ENCODE measurements at places on chromosomes 1 and 21.

DNA sequence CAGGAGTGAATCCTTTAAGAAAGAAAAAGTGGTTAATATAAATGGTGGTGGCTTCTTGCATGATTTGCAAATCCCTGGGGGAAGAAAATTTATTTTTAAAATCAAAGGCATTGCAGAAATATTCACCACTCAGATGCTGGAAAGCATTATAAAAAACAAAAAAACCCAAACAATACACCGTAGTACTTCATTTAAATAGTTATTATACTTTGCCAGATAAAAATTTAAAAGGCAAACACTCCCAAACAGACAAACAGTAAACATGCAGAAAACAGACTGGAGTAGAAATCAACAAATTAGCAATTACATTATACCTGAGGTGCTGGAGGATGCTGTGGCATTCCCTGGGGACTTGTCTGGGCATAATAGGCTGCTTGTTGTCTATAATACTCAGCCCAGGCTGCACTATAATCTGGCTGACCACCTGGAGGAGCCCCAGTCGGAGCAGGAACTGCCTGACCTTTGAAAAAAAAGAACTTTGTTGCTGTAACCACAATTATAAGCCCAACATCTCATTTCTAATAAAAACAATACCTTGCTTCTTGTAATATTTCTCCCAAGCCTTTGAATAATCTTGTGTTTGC is 29.9 kb downstream of the FUBP1 start:
- peak; percentile 5 for DNase-seq

DNA sequence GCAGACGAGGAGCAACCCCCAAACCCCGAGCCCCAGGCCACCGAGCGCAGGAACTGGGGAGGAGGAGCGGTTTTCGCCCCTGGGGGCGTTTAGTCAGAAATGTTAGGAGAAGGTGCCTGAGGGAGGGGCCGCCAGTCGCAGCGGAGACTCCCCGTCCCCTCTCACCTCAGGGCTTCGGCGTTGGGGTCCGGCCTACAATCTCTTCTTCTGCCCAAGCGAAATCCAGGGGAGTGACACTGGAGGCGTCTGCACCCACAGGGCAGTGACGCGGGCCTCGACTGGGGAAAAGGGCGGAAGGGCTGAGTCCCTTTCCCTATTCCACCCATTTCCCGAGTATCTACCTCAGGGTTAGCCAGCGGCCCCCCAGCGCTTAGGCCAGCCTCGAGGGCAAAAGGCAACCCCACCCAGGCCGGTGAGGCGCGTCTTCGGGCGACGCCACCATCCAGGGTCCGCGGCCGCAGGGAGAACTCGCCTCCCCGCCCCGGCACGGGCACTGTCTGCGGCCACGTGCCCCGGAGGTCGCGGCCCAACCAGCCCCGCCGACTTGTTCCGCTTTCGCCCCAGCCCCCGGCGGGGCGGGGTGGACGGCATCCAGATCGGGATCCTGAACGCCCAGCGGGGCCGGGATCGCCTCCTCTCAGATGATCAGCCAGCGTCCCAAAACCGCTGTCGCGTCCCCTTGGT is 118.7 kb upstream of the BARHL2 start:
- DNase-seq = no peak

GRCh38 chr1:221276896-221277409 is 397.7 kb downstream of the HLX start:
- no peak for DNase-seq

- DNase-seq = no peak
Measured at GRCh38 chr21:34126691-34127090, 53.3 kb downstream of the MRPS6 start.

DNA sequence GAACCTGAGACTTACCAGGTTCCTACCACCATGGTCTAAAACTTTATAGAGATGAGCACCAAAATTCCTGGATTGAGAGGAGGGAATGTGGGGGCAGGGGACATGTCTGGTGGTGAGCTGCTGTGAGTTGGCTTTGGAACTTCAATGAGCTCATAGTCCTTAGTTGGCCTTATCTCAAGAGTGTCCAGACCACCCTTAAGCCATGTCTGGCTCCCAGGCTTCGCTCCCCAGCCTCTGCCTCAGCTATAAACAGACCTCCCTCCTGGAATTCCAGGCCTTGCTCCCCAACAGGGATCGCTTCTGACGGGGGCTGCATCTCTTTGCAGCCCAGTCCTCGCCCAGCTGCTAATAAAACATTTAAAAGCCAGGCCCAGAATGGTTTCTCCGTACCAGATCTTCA is 19.5 kb downstream of the ATF3 start:
- DNase-seq = no peak

- no peak for DNase-seq
Measured at GRCh38 chr1:30194046-30194619, 529.3 kb downstream of the MATN1 start.

GRCh38 chr1:74467786-74468377 is 44.5 kb downstream of the LRRC53 start:
- DNase-seq = no peak

GRCh38 chr21:15631342-15631741 is 98.4 kb upstream of the USP25 start:
- DNase-seq = no peak

DNA sequence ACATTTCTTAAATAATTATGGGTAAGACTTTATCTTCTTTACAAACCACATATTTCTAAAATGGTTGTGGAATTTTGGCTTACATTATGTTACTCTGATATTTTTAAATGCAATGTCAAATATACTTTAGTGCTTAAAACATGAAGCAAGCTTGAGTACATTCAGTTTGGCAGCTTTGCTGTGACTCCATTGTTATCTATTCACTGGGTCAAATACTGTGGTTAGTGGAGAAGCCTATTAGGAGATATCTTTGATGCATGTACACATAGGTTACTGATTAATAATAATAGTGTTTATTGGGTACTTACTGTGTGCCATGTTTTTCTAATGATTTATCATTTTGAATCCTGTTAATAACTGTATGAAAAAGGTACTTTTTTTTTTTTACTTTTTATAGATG is 520.4 kb upstream of the B3GALT2 start:
- DNase-seq = no peak

DNA sequence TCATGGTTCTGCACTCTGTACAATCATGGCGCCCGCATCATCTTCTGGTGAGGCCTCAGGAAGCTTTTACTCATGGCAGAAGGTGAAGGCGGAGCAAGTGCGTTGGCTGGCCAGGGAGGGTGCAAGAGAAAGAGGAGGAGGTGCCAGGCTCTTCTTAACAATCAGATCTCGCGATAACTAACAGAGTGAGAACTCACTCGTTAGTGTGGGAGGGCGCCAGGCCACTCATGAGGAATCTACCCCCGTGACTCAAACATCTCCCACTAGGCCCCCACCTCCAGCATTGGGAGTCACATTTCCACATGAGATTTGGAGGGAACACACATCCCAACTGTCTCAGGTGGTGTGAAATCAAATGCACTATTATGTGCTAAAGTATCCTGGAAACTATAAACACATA is 220.2 kb upstream of the CSF3R start:
- no peak for DNase-seq

- no peak for DNase-seq
Measured at GRCh38 chr1:176241385-176242015, 34.4 kb upstream of the COP1 start.

- no peak for DNase-seq
Measured at GRCh38 chr1:212655668-212656440, 43.8 kb downstream of the BATF3 start.

GRCh38 chr1:10537082-10537766 is 62.5 kb downstream of the PEX14 start:
- DNase-seq = no peak

- DNase-seq = no peak
Measured at GRCh38 chr1:203520315-203520714, 26.4 kb downstream of the OPTC start.

DNA sequence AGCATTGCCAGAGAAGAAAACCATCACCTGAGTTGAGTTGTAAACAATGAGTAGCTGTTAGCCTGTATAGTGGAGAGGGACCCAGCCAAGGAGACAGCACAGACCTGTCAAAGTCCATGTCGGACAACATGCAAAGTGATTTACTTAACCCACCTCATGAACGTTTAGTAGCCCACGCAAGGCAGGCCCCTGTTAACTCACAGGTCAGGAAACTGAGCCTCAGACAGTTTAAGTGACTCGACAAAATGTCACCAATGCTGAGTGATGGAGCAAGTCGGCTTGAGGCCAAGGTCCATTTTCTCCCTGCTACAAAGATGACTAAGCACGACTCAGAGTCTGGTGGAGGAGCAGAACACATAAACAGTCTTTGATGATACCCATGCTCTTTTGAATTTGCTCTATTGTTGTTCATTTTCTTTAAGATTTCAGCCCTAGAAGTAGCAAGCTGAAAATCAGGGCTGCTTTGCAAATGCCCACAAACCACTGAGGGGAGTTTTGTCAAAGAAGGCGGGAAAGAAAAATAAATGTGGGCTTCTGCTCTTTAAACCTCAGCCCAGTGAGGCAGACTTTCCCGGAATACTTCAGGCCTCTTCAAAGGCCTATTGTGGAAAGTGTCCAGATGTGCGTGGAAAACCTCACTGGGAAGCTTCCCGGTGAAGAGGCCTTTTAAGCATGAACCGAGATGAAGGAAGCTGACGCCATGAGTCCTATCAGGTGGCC is 83.8 kb upstream of the HOOK1 start:
- DNase-seq = no peak

DNA sequence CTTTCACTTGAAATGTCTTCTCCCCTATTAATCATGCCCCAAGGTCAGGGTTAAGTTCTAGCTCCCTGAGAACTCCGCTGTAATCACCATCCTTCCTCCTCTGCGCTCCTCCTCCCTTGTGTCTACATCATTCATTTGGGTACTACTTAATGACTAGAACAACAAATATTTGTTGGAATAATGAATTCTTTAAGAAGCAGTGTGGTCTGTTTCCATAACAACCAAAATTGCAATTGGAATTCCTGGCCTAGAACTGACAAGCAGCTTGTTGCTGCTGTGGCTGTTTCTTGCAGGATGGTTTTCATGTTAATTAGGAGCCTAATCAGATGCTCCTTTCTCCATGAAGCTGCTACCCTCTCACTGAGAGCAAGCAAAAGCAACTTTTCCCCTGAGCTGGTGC is 192.5 kb downstream of the ZZZ3 start:
- no peak for DNase-seq

DNA sequence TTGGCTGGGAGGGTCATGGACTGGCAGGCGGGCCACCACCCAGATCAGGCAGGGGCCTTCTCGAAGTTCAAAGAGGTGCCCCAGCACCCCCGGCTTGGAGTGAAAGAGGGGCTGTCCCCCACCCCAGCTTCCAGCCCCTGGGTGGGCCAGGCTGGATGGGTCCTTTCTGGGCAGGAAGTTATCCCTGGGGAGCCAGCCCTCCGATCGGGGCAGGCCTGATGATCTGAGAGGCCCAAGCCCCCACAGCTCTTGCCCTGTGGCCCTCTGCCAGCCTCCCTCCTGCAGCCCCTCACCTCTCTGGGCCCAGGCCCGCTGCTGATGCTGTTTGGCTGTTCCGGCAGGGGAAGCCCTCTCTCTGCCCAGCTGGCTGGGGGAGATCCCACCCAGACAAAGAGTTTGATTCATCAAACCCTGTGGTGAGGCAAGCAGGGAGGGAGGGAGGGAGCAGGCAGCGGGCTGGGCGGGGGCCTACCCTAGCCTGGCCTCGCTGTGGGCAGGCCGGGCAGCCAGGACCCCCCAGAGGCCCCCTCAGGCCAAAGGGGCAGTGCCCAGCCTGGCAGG is 2.5 kb downstream of the ARHGEF19 start:
- no peak for DNase-seq

DNA sequence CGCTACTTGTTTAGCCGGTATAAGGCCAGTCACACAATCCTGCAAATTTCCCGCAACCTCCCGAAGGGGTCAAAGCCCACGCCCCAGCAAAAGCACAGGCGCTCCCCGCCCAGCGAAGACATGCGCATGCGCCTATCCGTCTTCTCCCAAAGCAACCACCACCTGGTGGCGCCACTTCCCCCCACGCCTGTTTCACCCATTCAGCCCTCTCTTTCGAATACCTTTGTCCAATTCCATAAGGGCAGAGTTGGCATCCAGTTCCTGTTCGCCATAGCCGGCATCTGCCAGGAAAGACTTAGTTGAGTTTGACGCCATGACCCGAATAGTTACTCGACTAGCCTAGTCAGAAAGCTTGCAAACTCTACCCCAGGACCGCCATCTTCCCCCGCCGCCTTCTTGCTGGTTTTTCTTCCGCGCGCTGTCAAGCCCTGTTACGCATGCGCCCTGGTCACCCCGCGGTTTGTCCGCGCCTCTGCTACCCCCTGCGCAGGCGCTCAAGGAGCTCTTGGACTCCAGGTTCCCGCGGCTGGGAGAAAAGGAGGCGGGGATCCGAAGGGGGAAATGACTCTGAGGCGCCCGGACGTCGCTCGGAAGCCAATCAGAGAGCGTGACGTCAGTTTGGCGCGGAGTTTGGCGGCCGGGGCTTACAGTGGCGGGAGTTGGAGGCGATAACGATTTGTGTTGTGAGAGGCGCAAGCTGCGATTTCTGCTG is at the start of the genes DTL and INTS7:
TSS of gene DTL (plus strand) at position 626 of the 712 bp plus-strand sequence. CDS start 143 bp downstream, outside the sequence.
TSS of gene INTS7 (minus strand) at position 435 of the 712 bp plus-strand sequence. CDS start at position 315, 120 bp downstream.
- peak; percentile 98 for DNase-seq

- no peak for DNase-seq
Measured at GRCh38 chr1:109898842-109899241, 11.8 kb upstream of the CSF1 start.

DNA sequence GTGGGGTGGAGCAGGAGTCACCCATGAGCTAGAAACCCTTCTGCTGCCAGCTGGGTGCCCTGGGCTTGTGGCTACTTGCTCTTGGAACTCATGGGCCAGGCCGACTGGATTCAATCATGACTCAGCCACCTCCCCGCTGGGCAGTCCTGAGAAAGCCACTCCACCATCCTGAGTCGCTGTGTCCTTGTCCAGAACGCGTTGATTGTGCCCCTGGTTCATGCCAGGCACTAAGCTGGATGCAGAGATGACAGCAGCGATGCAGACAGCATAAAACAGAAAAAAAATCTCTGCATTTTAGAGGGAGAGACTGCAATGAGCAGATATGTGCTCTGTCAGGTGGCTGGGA is 10.6 kb downstream of the PADI1 start:
- DNase-seq = no peak

DNA sequence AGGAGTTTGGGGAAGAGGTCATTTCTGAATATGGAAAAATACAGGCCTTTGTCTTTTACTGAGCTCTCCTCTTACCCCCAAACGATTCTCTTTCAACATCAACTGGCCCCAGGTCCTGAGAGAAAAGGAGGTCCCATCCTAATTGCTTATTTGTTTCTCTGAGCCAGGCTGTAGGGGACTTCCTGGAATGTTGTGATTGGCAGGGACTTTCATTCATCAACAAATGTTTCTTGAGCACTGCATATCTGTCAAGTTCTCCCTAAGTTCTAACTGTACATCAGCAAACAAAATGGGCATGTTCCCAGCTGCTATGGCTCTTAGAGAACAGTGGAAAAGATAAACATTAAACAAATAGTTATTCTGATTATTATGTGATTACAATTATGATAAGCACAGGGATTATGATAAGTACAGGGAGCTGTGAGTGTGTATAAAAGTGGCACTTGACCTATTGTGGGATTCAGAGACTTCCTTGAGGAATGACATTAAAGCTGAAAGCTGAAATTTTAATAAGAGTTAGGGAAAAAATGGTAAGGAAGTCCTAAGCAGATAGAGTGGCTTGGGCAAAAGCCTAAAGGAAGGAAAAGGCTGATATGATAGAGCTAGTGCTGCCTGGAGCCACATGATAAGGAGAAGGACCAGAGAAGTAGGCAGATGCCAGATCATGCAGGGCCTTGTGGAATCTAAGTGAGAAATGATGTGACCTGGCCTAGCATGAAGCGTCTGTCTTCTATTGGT is 11.6 kb downstream of the GPX7 start:
- no peak for DNase-seq

Data from stimulated activated naive B cell treated with anti-CD40 and anti-IgM and Interleukin-4, amounts not matched to agents 10 μg/mL and 1 μg/mL and 100 μg/mL, for 72 hours (primary cell).